D721Med (cell line): ENCODE measurements at places on chromosomes 4 and X.

GRCh38 chrX:132208422-132208821 lies 10.8 kb downstream of the RAP2C start:
- no peak for DNase-seq

DNA sequence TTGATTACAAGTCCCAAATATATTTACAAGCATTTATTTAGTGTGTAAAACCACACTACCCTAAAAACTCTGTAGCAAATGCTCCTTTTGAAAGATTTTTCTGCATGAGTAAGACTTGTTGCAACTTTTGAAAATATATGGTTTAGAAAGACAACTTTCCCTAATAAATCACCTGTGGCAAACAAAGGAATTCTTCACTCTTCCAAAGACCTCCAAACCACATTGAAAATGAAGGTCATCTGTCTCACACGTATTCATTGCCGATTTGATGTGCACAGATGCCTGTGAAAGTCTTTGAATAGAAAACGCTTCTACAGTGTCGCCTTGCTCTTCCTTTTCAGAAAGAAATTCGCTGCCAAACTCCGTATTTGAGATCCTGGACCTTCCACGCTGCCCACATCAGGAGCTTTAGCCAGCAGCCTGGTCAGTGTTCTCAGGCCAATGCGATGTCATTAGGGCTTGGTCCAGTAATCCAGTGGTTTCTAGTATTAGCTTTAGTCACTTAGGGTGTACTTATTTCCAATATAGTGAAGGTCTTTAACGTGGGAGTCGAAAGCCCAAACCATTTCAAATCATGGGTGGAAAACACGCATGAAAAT lies 22.2 kb downstream of the SPINK2 start:
- no peak for DNase-seq

- DNase-seq: no peak
Measured at GRCh38 chrX:41604177-41604576, 84.6 kb upstream of the GPR34 start.

DNA sequence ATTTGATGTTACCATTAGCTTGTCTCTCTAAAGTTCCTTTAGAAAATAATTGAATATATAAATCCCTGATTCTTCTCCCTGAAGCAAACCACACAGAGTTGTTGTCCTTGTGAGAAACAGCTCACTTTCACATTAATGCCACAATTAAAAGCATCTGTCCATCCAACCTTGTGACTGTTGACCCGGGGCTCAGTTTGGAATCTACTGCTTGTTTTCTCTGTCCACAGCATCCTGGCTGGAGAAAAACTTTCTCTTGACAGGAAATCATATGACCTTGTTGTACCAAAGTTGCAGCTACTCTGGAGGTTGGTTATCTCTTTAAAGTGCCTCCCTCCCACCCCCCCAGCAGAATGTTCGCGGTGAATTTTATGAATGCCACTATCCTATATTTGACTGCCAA lies 3.1 kb downstream of the PRKG2 start:
- DNase-seq: no peak

- DNase-seq: no peak
Measured at GRCh38 chrX:109281483-109282275, 200.2 kb downstream of the GUCY2F start.

GRCh38 chr4:81221303-81222081 lies 6.5 kb upstream of the PRKG2 start:
- no peak for DNase-seq

GRCh38 chrX:23478056-23478455 lies 143.4 kb downstream of the PTCHD1 start:
- no peak for DNase-seq

DNA sequence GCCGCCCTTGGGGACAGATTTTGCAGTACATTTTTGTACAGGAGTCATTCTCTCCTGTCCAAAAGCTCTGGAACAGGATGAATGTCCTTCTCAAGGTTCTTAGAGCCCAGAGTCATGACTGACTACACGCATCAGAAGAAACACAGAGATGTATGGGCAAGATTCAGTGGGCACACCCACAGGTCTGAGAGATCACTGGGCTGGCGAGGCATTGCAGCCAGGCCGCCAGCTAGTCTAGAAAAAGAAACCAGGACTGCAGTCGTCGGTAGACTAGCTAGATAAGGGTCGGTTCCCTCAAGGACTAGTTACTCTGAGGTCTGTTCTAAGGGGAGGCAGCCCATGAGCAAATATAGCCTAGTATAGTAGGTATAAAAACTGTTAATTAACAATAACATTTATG lies 19.8 kb downstream of the GBA3 start:
- no peak for DNase-seq
